Right ventricle myocardium inferior (tissue), 1 donor: ENCODE measurements at places on chromosomes 16 and 17. TPM values are rescaled to one million over a fixed set of nuclear protein-coding genes. Genes with fewer than 3 reads are reported as not detected.

GRCh38 chr16:31458073-31458843 lies 1.0 kb upstream of the ARMC5 start:
- DNase-seq, result no peak

DNA sequence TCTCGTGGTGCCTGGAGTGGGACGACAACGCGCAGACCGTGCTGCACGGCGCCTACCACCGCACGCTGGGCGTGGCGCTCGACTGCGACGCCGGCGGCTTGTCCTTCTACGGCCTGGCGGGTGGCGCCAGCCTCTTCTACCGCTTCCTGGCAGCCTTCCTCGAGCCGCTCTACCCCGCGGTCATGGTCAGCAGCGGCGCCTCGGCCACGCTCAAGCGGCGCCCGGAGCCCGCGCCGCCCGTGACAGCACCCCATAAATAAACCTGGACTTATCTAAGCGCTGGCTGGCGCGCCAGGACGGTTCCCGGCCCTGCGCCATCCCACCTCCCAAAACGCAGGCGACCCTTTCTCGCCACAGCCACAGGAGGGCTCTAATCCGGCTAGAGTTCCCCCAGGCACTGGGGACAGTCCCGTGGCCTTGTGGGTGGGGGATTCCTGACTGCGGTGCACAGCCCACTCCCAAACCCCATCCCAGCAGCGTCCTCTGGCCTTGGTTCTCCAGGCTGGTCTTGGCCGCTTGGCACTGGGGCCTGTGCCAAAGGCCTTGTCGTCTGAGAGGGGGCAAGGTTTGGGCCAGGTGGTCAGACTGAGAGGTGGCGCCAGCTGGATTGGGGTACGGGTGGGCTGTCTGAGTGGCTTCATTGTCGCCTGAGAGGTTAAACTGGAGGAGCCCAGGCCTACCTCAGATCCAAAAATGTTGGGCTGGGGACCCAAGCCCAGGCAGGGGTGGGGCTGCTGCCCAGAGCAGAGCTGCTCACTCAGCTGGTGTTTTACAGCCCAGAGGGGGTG lies 10.1 kb upstream of the SLC16A5 start:
- peak; percentile 91 for DNase-seq

GRCh38 chr17:1146561-1147265 lies 33.1 kb downstream of the ABR start:
- DNase-seq, result no peak

- no peak for DNase-seq
These were observed 57.5 kb downstream of the WIPI1 start for GRCh38 chr17:68399638-68400403.

ARHGAP23 gene
- total RNA-seq, result 67.5 TPM

KRTAP3-2 gene
- total RNA-seq, result not detected
